ENCODE measurements at places on chromosomes 5 and 9.

GRCh38 chr5:67149951-67150523 is 46.6 kb downstream of the CD180 start:
- no peak for DNase-seq

- no peak for DNase-seq
These were observed 38.5 kb downstream of the TARS1 start for GRCh38 chr5:33479311-33479710.

DNA sequence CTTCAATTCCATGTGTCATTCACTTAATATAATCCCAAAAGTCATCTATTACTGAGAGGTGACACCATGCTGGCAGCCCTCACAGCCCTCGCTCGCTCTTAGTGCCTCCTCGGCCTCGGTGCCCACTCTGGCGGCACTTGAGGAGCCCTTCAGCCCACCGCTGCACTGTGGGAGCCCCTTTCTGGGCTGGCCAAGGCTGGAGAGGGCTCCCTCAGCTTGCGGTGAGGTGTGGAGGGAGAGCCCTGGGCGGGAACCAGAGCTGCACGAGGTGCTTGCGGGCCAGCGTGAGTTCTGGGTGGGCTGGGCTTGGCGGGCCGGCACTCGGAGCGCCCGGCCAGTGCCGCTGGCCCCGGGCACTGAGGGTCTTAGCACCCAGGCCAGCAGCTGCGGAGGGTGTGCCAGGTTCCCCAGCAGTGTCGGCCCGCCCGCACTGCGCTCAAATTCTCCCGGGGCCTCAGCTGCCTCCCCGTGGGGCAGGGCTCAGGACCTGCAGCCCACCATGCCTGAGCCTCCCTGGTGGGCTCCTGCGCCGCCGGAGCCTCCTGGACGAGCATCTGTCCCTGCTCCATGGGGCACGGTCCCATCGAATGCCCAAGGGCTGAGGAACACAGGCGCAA is 374.1 kb downstream of the ELAVL2 start:
- DNase-seq, result no peak

DNA sequence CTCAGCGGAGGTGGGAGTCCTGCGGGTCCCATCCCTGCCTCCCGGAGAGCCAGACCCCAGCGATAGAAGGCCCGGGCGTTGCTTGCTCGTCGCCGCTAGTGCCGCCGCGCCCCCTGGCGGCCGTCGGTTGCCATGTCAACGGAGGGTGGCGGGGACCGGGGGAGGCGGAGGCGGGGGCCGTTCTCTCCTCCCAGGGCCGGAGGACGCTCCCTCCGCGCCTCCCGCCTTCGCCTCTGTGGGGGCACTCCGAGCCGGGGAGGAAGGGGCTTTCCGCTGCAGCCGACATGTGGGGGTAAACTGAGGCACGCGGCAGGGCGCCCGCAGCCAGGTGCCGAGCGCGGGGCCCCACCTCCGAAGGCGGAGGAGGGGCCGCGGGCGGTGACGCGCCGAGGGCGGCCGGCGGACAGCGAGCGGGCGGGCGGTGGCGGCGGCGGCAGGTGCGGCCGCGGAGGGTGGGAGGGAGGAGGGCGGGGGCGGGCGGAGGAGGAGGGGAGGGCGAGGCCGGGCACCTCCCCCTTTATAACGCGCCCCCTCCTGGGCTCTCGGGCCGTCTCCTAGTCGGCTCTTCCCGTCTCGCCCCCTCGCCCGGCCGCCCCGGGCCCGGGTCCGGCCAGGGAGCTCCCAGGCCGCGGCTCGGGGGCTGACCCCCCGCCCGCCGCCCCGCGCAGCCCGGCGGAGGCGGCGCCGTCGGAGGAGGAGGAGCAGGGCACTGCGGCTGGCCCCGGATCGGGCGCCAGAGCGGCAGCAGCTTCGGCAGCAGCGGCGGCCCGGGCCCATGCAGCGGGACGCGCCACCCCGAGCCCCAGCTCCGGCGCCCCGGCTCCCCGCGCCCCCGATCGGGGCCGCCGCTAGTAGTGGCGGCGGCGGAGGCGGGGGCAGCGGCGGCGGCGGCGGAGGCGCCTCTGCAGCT is 556 bp upstream of the CDK9 start:
- DNase-seq, result peak; percentile 77
